Epithelial cell of prostate (primary cell): ENCODE measurements at places on chromosomes 12 and 14.

GRCh38 chr12:13503094-13503835 lies 306.7 kb downstream of the EMP1 start:
- no peak for DNase-seq

GRCh38 chr12:70875628-70876027 lies 44.9 kb downstream of the PTPRR start:
- DNase-seq = no peak

GRCh38 chr12:129201029-129201428 lies 347.8 kb downstream of the GLT1D1 start:
- no peak for DNase-seq

DNA sequence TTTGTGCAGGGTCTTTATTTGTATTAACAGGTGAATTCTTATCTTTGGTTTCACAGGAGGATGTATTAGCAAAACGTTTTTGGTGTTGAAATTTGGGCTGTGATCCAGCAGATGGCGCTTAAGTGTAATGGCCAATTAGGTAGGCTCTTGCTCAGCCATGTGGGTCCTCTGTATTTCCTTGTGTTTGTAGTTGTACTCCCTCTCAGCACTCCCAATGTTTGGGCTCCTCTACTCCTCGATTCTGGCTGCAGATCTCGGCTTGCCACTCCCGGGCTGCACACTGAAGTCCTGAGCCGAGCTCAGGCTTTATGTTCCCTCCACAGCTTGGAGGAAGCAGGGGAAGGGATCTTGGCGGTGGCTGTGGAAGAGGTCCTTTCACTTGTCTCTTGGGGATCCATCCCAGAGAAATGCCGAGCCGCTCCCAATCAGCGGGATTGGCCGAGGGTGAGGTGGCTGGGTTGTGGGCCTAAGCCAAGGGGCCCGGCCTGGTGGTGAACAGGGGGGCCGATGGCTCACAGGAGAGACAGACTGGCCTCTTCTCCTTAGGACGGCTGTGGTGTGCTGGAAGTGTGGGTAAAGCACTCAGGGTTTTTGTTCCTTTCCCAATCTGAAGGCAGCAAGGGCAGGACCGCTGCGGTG lies 133.7 kb downstream of the AEBP2 start:
- DNase-seq = no peak

- no peak for DNase-seq
These were observed 358.4 kb upstream of the SOX5 start for GRCh38 chr12:24307716-24308335.

DNA sequence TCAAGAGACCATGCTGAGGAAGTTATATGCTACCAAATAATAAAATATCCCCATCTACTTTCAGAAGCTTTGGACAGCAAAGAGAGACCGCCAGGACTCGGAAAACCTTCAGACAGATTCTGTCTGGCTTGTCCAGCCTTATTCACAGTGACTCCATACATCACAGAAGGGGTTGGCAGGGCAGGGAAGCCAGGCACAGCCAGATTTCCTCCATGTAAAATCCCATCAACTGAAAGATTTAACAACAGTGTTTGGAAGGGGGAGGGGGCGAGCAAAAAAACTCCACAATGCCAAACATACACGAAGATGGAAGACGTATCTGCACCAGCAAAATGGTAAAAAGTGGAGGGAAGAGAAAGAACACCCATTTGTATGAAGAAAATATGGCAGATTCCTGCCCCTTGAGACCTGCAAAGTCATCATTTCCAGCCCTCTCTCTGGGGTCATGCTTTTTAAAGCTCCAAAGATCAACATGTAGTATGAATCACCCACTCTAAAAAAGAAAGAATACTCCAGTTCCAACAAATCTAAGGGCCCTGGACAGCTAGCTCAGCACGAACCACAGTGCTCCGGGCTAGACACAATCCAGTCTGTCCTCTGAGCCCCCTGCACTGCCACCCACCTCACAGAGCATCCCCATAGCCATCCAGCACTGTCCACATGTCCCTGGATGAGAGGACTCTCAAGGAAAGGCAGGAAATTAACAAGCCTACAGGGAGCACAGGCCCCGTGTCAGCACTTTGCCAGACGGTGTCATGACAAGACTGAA lies 116.4 kb downstream of the DICER1 start:
- DNase-seq = no peak

- no peak for DNase-seq
These were observed 38.5 kb downstream of the PTGER2 start for GRCh38 chr14:52352569-52352968.

- DNase-seq = no peak
These were observed 81.6 kb downstream of the RGS6 start for GRCh38 chr14:72013721-72014345.

DNA sequence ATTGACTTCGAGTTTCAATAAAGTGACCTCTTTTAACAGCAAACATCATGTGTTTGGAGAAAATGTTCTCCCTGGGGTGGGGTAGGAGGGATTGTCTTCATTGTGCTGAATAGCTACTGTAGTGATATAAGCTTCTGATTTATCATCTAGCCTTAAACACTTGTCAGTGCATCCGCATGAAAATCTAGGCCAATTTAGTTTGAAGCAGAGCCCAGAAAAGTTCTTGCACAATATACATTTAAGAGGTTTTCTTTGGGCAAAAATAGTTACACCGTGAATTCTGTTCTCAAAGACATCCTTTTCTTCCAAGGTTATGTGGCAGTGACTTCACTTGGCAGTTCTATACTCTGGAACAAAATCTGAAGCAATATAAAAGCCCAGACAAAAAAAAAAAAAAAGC lies 136.0 kb upstream of the IFNG-AS1 start:
- DNase-seq = no peak

GRCh38 chr12:74021937-74022336 lies 515.7 kb upstream of the ATXN7L3B start:
- peak; percentile 8 for DNase-seq

DNA sequence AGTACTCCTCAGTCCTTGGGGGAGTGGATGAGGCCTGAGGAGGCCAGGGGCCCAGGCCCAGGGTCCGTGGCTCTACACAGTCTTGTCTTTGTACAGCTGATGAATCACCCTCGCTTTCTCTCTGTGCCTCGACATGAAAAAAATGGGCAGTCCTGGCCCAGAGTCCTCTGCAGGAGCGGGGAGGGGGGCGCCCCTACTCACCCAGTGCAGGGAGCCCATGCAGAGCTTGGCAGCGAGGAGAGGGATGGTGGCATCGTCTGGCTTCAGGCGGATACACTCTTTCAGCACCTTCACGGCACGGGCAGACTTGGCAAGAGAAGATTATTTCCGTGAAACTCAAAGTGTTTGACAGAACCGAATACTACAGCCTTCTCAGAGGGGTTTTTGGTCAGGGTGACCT lies 159.3 kb downstream of the TTC7B start:
- no peak for DNase-seq

DNA sequence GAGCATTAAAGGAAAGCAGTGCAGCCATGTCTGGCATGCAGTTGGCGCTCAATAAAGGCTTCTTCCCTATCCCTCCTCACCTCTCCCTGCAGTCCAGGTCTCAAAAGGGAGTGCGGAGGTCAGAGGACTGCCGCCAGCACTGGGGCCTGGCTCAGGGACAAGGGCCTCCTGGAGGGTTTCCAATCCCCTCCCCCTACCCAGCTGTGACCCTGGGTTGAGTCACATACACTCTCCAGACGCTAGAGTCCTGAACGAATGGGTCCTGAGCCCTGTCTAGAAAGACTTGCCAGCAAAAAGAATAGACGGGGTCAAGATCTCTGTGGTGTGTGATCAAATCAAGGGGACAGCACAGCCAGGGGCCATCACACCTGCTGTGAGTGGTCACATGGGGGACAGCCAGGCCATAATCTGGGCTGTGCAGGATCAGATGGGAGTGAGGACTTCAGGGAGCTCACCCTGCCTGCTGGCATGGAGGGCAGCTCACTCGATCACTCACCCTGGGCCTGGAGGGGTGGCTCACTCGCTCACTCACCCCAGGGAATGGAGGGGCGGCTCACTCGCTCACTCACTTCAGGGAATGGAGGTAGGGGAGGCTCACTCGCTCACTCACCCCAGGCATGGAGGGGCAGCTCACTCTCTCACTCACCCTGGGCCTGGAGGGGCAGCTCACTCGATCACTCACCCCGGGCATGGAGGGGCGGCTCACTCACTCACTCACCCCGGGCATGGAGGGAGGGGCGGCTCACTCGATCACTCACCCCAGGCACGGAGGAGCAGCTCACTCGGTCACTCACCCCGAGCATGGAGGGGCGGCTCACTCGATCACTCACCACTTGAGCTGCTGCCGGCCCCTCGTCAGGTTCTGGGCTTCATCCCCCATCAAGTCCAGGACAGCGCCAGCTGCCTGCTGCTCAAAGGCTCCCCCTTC lies 12.8 kb downstream of the CFAP73 start:
- no peak for DNase-seq

DNA sequence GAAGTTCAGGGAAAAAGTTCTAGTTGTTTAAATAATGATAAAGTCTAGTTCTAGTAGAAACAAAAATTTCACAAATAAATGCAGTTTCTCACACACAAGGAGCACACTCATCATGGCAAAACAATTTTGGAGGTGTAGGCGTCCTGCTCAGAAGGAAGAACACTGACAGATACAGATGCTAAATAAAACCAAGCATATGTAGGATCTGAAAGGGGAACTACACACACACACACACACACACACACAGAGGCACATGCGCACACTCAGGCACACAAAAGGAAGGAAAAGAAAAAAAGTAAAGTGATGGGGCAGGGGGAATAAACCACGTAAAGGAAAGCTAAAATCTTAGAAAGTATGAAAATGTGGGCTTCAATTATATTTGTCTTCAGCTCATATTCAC lies 117.7 kb downstream of the SOX5 start:
- DNase-seq = no peak

DNA sequence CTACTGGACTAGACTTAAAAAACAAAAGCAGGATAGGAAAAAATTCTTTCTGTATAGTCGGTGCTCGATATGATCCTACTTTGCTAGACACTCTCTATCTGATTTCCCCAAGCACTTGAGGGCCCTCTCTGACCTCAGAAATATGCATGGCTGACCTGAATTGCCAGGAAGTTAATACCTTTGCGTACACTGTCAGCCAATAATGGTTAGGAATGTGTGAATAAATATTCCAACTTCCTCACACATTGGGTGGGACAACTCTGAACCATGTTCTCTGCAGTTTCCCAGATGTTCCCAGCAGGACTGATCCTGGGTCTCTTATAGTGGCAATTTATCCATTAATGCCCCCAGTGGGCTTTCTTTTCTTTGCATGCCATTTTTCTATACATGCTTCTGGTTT lies 20.5 kb upstream of the RPL10L start:
- DNase-seq = no peak

- peak; percentile 96 for DNase-seq
These were observed at the start of gene RNU4-1 for GRCh38 chr12:120292661-120293531. Gene RNU4-1 (minus strand): TSS chr12:120293237.

DNA sequence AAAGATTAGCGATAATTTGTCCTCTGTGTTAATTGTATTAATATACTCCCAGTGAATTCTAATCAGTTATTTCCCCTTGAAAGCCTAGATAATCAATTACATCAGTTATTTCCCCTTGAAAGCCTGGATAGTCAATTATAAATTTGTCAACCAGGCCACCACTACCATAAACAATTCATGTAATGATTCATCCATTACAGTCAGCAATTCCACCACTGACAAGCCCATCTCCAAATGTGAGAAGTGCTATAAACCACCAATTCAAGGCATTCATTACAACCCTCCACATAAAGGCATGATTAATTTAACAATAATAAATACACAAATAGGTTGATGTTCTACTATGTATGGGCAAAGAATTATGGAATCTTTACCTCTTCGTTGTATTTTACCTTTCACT lies 40.9 kb downstream of the INTS13 start:
- DNase-seq = no peak

DNA sequence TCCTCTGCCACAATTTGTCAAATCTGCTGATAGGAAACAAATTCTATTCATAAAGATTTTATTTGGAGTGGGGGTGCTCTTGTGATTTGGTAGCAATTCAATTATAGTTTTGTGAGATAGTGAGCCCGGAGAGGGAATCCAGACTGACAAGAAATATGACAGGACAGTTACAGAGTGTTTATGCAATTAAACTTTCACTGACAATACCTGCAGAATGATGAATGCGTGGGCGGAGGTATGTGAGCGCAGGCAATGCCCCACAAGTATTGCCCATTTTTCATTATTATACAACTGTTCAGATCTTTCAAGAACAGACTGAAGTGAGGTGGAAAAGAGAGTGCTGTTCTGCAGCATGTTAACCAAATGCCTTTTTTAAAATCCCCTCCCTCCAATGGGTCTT lies 259.0 kb downstream of the EGLN3 start:
- no peak for DNase-seq

DNA sequence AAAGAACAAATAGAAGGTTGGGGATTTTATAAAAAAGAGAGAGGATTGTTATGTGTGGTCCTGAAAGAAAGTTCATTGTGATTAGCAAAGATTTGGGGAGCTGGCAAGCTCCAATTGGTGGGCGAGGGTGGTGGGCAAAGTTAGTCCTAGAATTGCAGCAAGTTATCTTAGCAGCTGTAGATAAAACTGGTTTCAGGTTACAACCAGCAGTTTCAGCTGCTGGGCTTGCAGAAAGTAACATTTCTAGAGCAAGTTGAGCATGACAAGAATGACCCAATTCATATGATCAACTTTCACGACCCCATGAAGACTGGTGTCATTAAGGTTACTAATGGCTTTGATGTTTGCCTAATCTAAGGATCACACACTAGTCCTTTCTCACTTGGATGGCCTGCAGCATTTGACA lies 177.9 kb upstream of the NUDT4 start:
- DNase-seq = no peak

DNA sequence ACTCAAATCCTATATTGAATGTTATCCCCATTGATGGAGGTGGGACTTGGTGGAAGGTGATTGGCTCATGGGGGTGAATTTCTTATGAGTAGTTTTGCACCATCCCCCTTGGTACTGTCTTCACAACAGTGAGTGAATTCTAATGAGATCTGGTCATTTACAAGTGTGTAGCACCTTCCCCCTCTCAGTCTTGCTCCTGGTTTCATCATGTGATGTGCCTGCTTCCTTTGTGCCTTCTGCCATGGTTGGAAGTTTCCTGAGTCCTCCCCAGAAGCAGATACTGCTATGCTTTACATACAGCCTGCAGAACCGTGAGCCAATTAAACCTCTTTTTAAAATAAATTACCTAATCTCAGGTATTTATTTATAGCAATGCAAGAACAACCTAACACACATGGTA lies 302.4 kb upstream of the KITLG start:
- no peak for DNase-seq
